Myocyte (in vitro differentiated cells): ENCODE measurements at places on chromosomes 7 and 10. TPM values are rescaled to one million over a fixed set of nuclear protein-coding genes. Genes with fewer than 3 reads are reported as not detected.
A peak's percentile ranks its signal among the peaks of the same experiment; 100 is the strongest.

TAS2R41 gene
- not detected in 2 replicates for total RNA-seq

INMT gene
- total RNA-seq = 3.7 and 5.4 TPM in 2 replicates

PCDH15 gene
- total RNA-seq = not detected in 2 replicates

C7orf33 gene
- total RNA-seq = not detected in 2 replicates

ENKUR gene
- total RNA-seq = not detected in 2 replicates

GRID2IP gene
- 0.27 TPM in 1 of 2 replicates, not detected in the other for total RNA-seq

TCF7L2 gene
- 1.4 and 2.4 TPM in 2 replicates for total RNA-seq

MMD2 gene
- not detected in 2 replicates for total RNA-seq

DNA sequence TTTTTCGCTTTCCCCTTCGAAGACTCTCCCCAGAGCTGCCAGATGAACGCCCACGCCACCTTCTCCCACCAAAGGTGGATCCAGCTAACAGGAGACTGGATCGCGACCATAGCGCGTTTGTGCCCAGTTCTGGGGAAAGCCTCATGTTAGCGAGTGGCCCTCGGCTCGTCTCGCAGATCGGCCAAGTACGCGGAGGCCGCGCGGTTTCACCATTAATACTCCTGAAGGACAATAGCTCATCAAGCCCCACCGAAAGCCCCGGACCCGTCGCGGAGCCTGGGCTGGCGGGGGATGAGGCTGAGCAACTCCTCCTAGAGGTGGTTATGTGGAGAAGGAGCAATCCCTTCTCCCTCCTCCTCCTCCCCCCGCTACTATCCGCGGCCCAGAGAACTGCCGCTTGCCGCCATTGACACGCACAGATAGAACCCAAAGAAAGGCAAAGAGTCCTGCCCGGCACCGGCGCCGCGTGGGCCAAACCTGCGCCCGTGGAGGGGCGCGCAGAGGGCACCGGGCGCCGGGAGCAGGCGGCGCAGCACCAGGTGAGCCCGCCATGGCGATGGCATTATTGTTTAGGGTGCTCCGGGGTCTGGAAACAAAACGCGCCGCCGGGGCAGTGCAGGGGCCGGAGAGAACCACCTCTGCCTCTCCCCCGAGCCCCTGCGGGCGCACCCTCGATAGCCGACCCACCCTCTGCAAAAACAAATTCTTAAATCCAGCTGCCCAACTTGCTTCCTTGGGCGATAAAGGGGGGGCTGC, at the start of gene MACROH2A2:
Gene MACROH2A2 (plus strand): TSS at position 385 of the 756 bp plus-strand sequence. CDS start 22,813 bp downstream, outside the sequence.
- DNase-seq = peak; percentile 69

GRCh38 chr10:4294271-4294670, 509.3 kb upstream of the KLF6 start:
- DNase-seq = no peak

DNA sequence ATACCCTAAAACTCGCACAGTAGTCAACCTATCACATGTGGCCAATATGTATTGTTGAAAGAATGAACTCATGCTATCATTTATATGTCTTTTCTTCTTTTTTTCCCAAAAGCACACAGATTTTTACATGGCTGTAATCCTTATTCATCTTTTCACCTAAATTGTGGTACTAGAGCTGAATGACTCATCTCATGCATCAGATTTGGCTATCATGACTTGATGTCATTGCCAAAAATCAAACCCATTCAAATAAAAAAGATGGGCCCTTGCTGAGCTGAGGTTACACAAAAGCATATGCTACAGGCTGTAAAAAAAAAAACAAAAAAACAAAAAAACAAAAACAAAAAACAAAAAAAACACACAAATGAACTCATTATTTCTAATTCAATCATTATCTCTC, 3.3 kb upstream of the LMOD2 start:
- no peak for DNase-seq

- no peak for DNase-seq
These were observed 115.0 kb downstream of the FZD1 start for GRCh38 chr7:91379236-91379635.

DNA sequence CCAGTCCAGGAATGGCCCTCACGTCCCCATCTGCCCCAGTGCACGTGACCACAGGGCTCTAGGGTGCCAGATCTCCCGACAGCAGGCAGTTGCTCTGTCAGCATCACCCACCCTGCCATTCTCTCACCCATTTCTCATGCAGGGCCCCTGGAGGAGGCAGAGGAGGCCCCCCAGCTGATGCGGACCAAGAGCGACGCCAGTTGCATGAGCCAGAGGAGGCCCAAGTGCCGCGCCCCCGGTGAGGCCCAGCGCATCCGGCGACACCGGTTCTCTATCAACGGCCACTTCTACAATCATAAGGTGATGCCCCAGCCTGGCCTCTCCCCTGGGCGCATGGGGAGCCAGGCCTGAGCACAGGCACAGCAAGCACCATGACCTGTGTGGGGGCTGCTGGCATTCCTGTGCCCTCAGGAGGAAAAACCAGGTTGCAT, 6.1 kb upstream of the DEPP1 start:
- DNase-seq = no peak

GRCh38 chr7:4959306-4959705, 319 bp upstream of the MMD2 start:
- DNase-seq = no peak

- DNase-seq = peak; percentile 77
These were observed 30.0 kb upstream of the MSRB2 start for GRCh38 chr10:23065181-23065948.

DNA sequence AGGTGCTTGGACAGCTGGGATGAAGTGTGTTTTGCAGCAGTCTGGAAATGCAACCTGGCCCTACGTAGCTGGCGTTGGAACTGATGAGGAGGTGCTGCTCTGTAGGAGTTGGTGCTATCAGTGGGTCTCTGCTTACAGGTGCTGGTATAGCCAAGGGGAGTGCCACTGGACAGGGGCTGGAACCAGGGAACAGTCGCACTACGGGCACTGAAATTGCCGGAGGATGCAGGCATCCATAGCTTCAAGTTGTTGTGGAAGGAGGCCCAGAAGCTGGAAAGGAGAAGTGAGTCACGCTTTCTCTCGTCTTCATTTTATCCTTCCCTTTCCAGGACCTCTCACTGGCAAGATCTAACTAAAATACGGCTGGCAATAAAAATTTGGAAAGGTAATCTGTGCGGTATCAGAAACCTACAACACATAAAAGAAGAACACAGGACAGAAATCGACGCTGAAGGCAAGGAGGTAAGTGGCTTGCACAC, 25.8 kb downstream of the MACC1 start:
- DNase-seq = no peak

GRCh38 chr10:53748319-53748718, 975.7 kb upstream of the MBL2 start:
- no peak for DNase-seq

DNA sequence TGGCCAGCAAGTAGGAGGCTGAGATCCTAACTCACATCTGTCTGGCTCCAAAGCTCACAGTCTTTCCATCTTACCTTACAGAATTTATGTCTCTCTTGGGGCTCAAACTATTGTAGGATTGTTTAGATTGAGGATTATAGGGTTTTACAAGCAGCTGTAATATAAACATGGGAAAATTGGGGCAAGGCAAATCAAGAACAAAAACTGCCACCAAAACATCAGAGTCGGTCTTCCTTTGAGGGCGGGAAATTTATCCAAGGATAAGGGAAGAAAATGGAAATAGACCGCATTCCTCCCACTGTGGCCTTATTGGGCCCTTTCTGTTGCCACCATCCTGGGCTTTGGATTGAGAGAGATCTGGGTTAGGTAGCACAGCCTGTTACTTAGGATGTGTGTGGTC, 22.5 kb downstream of the RBM20 start:
- DNase-seq = no peak

GRCh38 chr7:50467817-50468610, 17.9 kb upstream of the FIGNL1 start:
- DNase-seq = peak; percentile 81

GRCh38 chr10:35399414-35400009, 63.2 kb downstream of the CCNY start:
- no peak for DNase-seq

DNA sequence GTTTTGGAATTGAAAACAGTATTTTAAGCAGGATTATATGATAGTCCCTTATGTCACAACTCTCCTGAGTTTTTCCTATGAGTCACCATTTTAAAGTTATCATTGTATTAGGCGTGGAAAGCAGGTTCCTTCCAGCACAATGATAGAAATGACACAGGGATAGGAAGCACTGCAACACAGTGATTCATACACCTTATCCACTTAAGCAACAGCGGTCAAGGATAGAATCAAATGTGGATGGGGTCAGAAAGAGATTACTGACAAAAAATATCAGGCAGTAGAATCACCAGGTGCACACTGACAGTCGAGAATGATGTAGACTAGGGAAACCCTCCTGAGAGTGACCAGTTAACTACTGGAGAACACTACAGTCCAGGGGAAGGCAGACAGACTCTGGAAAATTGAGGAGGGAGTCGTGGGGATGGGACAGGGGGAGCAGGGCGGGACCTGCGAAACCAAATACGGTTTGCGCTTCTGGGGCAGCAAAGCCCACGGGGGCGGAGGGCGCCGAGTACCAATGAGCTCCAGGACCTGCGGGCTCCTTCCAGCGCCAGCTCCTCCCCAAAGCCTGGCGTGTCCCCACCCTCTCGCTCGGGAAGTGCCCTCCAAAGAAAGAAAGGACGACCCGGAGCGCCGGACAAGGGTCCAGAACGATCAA, 479 bp downstream of the PNPLA8 start:
- peak; percentile 92 for DNase-seq

GRCh38 chr7:116524221-116524608, 621 bp upstream of the CAV1 start:
- no peak for DNase-seq

DNA sequence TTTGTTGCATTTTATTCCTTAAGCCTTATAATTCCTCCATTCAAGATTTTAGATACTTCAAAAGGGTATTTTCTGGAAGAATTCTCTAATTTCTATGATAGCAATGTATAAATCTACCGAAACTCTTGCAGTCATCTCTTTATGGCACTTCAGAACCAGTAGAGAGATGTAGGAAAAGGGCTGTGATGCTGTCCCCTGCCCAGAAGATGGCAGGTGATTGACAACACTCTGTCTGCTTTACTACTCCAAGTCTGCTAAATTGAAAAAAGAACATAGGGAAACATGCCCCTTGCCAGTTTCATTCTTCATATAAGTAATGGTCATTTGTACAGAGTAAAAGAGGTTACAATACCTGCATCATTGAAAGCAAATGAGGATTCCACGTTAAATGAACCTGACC, 5.1 kb downstream of the TCTN3 start:
- no peak for DNase-seq

DNA sequence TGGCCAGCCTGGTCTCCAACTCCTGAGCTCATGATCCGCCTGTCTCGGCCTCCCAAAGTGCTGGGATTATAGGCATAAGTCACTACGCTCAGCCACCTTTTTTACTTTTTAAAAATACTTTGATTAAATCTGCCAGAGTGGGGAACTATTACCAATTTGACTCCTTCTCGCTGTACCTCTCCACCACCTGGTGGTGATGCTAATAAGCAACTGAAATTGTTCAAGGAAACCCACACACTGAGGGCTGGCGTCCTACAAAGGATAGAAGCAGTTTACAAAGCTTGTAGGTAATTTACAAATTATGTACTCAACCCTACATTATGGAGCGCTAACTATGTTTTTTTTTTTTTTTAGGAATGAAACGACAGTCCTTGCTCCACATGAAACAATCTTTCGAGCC, 111.1 kb downstream of the CPED1 start:
- no peak for DNase-seq
